ENCODE measurements at places on chromosomes 12 and 14. TPM values are rescaled to one million over a fixed set of nuclear protein-coding genes. Genes with fewer than 3 reads are reported as not detected.

CYP46A1 gene
- 2.5 TPM for polyA plus RNA-seq

OTUB2 gene
- 1.6 TPM for polyA plus RNA-seq

ADSS1 gene
- polyA plus RNA-seq = 16.5 TPM

SLC10A1 gene
- polyA plus RNA-seq = not detected

MYF6 gene
- polyA plus RNA-seq = not detected

PLCZ1 gene
- polyA plus RNA-seq = not detected

MANSC4 gene
- not detected for polyA plus RNA-seq

DAAM1 gene
- 5.3 TPM for polyA plus RNA-seq

NANOG gene
- polyA plus RNA-seq = not detected

BTBD7 gene
- polyA plus RNA-seq = 10.3 TPM

OGFOD2 gene
- polyA plus RNA-seq = 27.5 TPM

TEX52 gene
- polyA plus RNA-seq = not detected

LRRC10 gene
- not detected for polyA plus RNA-seq

CCDC177 gene
- polyA plus RNA-seq = not detected

NCOR2 gene
- polyA plus RNA-seq = 18.7 TPM

LUM gene
- polyA plus RNA-seq = 102 TPM
